ENCODE measurements at places on chromosomes 3 and 15.

- H3K27me3 ChIP-seq: no peaks in the 10 kb centered on the region
- no peak overlapping the region for H3K27ac ChIP-seq
- no peak overlapping the region for H3K4me3 ChIP-seq
- H3K4me1 ChIP-seq: no peaks in the 10 kb centered on the region
- DNase-seq: no peak
These were observed 281.7 kb downstream of the ROBO2 start for GRCh38 chr3:77321646-77322045.

GRCh38 chr3:14700891-14701290 is 25.9 kb downstream of the C3orf20 start:
- peaks cover 5% of the 10 kb centered on the region for H3K27me3 ChIP-seq
- no peak overlapping the region for H3K27ac ChIP-seq
- no peak overlapping the region for H3K4me3 ChIP-seq
- DNase-seq: no peak
- no peaks in the 10 kb centered on the region for H3K36me3 ChIP-seq

DNA sequence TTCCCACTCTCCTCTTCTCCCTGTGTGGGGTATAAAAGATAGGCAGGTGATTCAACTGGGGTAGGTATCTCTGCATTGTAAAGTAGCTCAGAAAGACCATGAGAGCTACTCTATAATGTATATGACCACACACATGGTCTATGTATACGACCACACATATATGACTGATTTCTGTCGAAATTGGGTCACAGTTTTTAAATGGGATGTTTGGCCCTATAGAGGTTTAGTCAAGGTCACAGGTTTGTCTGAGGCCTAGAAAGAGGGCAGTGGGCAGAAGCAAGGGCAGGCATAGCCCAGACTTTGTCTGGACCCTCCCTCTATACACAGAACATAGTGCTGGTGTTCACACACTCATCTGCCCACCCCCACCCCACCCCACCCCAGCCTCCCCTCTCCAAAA is 4.4 kb downstream of the LAMP3 start:
- H3K4me3 ChIP-seq: no peak overlapping the region
- H3K4me1 ChIP-seq: peaks cover 3% of the 10 kb centered on the region
- no peaks in the 10 kb centered on the region for H3K36me3 ChIP-seq
- H3K27ac ChIP-seq: no peak overlapping the region
- DNase-seq: no peak

DNA sequence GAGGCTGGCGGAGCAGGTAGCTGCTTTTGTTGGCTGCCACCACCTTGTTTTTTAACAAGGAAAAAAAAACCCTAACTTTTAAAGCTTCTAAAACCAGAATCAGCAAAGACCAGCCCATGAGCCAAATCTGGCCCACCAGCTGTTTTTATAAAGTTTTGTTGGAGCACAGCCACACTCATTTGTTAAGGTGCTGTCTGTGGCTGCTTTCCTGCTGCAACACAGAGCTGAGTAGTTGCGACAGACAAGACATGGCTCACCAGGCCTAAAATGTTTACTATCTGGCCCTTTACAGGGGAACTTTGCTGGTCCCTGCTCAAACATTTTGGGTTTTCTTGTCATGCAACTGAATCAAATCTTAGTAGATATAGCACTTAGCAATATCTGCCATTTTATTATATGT is 18.9 kb downstream of the EFCAB12 start:
- H3K36me3 ChIP-seq: no peaks in the 10 kb centered on the region
- no peak overlapping the region for H3K4me3 ChIP-seq
- no peak overlapping the region for H3K27ac ChIP-seq
- H3K4me1 ChIP-seq: peaks cover 7% of the 10 kb centered on the region

DNA sequence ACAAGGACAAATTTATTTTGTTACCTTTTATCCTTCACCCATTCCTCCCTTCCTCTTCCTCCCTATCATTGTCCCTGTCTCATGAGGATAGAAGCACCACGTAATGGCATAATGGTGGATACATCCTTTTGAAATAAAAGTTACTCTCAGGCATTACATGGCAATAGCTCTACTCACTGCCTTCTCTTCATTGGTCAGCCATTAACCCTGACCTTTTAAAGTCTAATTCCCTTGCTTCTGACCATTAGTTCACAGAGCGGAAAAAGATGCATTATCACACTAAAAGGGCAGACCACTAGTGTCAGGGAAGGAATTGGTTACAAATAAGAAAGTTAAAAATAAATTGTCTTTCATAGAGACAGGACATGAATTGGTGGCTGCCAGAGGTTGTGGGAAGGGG is 54.6 kb upstream of the EIF1B start:
- no peak for DNase-seq
- no peaks in the 10 kb centered on the region for H3K4me1 ChIP-seq
- no peak overlapping the region for H3K4me3 ChIP-seq
- no peak overlapping the region for H3K27ac ChIP-seq

GRCh38 chr3:124140746-124141145 is 148.8 kb upstream of the ROPN1 start:
- H3K36me3 ChIP-seq: peaks cover 19% of the 10 kb centered on the region
- no peak for DNase-seq
- H3K27ac ChIP-seq: no peak overlapping the region
- H3K4me1 ChIP-seq: peaks cover 47% of the 10 kb centered on the region
- no peak overlapping the region for H3K4me3 ChIP-seq

- no peak overlapping the region for H3K4me3 ChIP-seq
- no peak for DNase-seq
- H3K36me3 ChIP-seq: peaks cover 4% of the 10 kb centered on the region
- H3K27me3 ChIP-seq: peaks cover 10% of the 10 kb centered on the region
- peaks cover 13% of the 10 kb centered on the region for H3K4me1 ChIP-seq
These were observed 4.6 kb upstream of the PRKCD start for GRCh38 chr3:53156368-53156834.

DNA sequence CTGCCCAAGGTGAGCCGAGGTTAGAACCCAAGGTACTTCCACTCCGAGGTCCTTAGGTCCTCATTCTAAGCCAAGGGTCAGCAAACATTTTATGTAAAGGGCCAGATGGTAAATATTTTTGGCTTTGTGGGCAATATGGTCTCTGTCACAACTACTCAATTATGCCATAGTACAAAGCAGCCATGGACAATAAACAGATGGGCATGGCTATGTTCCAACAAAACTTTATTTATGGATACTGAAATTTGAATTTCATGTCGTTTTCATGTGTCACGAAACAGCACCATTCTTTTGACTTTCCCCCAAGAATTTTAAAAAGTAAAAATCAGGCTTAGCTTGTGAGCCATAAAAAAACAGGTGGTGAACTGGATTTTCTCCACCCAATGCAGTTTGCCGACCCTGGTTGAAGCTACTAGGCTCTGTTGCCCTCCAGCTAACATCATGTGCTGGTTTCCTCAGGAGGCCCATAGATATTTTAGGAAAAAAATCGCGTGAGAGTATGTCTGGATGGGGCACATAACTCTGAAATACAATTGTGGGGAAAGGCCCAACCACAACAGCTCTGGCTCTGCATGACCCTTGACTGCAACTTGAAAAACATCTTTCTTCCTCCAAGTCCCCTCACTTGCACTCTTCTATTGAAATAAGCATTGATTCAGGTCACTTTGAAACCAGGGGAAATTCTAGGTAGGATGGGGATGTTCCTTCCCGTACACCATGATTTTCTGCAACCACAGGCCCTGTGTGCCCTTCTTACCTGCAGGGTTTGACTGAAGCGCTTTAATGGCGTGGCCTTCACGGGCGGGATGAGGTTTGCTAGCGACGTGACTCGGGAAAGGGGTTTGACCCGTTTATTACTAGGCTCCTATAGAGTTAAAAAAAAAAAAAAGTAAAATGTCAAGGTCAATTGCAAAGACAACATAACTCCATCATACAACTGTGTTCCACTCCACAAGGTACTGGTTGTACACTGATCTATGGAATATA is 28.5 kb downstream of the ARHGEF3 start:
- peaks cover 3% of the 10 kb centered on the region for H3K4me1 ChIP-seq
- H3K4me3 ChIP-seq: no peak overlapping the region
- DNase-seq: no peak

DNA sequence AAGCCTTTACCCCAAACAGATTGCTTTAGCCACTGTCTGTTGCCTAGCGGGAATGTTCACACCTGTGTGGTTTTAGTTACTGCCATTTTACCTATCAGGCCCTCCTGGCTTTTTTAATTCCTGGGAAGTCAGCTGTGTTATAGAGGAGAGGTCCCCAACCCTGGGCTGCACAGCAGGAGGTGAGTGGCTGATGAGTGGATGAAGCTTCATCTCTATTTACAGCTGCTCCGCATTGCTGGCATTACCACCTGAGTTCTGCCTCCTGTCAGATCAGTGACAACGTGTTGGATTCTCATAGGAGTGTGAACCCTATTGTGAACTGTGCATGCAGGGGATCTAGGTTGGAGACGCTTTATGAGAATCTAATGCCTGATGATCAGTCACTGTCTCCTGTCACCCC is 127.0 kb downstream of the MBNL1 start:
- DNase-seq: no peak
- peaks cover 4% of the 10 kb centered on the region for H3K36me3 ChIP-seq
- H3K27ac ChIP-seq: no peak overlapping the region
- peaks cover 8% of the 10 kb centered on the region for H3K4me1 ChIP-seq
- H3K27me3 ChIP-seq: peaks cover 3% of the 10 kb centered on the region
- no peak overlapping the region for H3K4me3 ChIP-seq

GRCh38 chr3:78732471-78732870 is 1035.3 kb downstream of the ROBO1 start:
- no peaks in the 10 kb centered on the region for H3K27me3 ChIP-seq
- H3K27ac ChIP-seq: no peak overlapping the region
- H3K36me3 ChIP-seq: no peaks in the 10 kb centered on the region
- H3K4me1 ChIP-seq: peaks cover 38% of the 10 kb centered on the region

All from endothelial cell (in vitro differentiated cells).